ENCODE measurements at places on chromosomes 12 and 14.

DNA sequence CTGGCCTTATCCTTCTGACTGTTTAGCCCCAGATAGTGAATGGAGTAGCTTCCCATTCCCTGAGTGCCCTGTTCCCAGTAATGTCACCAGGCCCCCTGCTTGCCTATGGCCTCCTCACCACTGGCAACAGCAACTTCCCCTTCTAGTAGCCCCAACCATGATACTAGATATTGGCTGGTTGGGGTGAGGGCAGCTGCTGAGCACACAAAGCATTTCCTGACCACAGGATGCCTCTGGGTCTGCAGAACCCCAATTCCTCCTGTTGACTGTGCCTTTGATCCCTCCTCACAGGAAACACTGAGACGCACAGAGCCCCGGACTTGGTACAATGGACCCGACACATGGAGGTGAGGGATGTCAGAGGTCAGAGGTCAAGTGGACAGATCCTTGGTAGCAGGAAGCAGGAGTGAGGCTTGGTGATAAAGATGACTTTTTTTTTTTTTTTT is 597 bp downstream of the SOAT2 start:
- DNase-seq: no peak

DNA sequence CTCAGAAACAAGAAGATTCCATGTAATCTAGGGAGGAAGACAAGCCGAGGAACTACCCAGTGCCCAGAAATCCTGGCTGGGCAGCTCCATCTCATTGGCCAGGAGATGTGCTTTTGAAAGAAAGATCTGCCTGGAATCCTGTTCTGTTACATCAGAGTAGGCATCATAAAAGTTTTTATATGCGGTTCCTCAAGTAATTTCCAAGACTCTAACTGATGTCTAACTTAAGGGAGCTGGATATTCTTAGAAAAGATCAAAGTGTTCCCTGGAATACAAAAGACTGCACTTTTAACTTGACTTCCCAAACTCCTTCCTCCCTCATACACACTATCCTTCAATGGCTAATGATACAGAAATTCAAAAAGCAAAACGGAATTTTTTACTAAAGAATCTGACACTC is 16.3 kb downstream of the RHOJ start:
- no peak for DNase-seq

DNA sequence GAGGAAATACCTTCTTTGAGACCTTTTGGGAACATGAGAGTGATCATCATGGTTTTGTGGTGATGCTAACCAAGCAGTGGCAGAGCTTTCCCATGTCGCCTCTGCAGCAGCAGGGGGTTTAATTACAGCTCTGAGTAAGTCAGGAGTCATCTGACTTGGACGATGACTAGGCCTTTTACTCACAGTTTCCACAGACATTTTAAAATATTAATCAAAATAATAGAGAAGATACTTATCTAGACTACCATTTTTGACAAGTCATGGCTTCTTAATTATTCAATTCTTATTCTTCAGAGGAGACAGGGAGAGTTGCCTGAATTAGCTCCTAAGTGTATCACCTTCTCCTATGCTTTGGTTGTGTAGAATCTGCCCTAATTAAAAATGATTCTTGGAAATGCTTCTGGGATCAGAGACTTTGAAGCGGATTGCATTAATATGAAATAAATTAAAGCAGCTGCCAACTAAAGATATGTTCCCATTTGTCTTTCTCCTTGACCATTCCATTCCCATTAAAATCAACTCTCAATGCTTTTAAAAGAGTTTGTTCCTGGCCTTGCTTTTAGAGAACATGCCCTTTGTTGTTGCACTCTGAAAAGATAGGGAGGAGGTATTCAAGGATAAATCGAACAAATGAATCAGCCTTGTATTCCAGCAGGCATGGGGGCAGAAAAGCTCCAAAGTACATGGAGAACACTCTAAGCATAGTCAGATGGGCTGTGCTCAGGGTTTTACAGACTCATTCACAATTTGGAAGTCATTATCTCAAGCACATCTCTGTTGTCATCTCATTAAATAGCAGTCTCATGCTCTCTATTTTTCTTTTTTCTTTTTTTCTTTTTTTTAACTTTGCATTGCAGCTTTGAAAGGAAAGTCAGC is 7.7 kb upstream of the IFNG-AS1 start:
- no peak for DNase-seq

DNA sequence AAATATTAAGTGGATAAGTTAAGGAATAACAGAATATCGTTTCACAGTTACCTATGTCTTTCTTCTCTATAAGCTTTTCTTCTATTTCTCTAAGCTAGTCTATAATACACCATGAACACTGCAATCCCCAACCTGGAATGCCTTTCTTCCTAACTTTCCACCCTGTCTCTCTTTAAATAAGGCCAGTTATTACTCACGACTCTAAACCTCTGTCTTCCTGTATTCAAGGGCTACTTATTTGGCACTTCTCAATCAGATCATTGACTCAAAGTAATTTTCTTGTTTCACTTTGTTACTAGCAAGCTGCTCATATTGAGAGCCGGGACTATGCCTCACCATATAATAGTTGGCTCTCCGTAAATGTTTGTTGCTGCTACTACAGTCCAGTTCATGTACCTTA is 13.5 kb downstream of the FERMT2 start:
- DNase-seq: no peak

DNA sequence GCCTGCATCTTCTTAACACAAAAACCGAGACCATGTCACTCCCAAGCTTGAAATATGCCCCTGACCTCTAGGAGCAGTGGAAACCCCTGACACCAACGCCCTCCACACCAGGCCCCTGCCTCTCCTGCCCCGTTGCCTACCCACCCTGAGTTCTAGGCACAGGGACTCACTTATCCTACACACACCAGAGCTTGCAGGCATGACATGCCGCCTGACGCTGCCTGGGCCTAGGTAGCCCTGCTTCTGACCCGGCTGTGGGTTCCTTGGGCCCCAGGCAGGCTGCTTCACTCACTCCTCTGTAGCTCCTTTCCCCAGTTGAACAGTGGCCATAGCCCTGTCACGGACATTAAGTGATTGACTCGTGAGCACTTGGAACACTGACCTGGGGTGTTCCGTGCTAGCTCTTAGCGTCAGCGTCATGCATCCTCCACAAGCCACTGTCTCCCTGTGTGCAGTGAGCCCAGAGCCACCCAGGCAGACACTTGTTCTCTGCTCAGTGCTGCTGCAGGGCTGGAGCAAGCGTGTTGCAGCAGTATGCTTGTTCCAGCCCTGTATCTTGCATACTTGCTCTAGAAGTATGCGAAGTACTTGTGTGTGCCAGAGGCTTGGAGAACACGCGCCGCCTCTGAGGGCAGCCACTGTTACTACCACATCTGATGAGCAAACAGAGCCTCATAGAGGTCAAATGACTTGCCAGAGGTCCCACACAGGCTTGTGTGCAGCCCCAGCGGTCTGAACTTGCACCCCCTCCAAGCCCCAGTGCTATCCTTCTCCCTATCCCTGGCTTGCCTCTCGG is 15.6 kb downstream of the OTUB2 start:
- DNase-seq: no peak

GRCh38 chr12:51820526-51821439 is 27.7 kb downstream of the FIGNL2 start:
- DNase-seq: peak; percentile 67

DNA sequence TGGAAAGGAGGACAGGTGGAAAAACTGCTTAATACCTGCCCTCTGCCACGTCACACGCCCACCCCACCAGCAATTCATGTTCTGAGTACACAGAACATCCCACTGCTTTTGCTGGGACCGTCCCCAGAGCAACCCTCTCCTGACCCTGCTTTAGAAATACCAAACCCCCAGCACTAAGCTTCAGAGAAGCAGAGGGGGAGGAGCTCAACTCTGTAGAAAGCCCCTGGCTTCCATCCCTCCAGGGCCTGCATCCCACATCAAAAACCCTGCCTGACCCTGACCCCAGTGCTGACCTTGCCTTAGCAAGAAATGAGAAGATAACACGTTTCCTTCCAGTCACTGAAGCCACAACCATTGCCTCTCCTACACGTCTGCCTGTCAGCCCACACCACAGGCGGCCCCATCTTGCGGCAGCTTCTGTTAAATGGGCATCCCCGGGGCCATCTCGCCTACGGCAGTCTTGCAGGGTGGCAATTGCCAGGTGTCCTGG is 19.7 kb downstream of the VDR start:
- no peak for DNase-seq

GRCh38 chr12:67877727-67878126 is 111.5 kb upstream of the IFNG-AS1 start:
- peak; percentile 63 for DNase-seq

DNA sequence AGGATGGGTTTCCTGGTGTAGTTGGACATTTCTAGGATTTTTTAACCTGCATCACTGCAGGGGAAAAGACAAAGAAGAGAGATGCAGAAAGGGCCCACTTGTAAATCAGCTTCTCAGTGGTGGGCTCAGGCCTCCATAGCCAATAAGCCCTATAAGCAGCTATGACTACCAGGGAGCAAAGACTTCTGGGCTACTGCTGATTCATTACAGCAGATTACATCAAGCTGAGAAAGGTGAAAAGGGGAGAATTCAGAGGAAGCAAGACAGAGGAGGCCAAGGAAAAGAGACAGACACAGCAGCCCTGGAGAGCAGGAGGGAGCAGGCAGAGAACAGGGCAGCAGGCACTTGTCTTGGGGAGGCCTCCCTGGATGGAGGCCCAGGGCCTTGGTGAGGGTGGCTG is 95.2 kb downstream of the KCNA5 start:
- no peak for DNase-seq

- no peak for DNase-seq
Measured at GRCh38 chr12:46364777-46365580, 7.6 kb downstream of the SLC38A2 start.

DNA sequence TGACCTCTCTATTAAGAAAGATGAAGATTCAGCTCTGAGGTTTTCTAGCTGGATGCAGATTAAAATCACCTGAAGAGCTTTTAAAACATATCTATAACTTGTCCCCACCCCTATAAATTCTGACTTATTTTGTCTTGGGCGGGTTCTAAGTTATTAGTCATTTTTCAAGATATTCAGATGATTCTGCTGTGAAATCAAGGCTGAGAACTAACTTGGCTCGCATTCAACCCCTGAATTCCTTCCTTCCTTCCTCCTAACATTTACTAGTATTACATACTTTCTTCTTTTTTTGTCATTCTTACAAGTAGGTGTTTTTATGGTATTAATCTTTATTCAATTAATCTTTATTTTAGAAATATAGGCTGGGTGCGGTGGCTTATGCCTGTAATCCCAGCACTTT is 55.4 kb downstream of the SSPN start:
- DNase-seq: no peak

DNA sequence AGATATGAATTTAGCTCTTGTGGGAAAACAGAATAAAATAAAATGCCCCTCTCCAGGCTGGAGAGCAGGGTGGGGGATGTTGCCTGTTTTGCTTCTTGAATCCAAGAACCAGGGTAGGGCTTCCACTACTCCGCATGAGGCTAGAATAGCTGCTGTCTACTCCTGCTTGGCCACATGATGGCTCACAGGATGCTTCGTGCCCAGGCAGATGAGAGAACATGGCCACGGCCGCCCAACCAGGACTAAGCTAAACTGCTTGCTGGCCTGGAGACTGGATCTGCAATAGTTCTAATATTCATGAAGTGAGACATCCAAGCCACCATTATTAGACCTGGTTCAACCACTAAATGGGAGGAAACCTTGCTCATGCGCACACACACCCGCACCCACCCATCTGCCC is 122.2 kb upstream of the METAP2 start:
- no peak for DNase-seq

- DNase-seq: no peak
Measured at GRCh38 chr12:1828856-1829255, 8.5 kb downstream of the LRTM2 start.

- DNase-seq: no peak
Measured at GRCh38 chr12:80813820-80814219, 97.1 kb downstream of the MYF5 start.

DNA sequence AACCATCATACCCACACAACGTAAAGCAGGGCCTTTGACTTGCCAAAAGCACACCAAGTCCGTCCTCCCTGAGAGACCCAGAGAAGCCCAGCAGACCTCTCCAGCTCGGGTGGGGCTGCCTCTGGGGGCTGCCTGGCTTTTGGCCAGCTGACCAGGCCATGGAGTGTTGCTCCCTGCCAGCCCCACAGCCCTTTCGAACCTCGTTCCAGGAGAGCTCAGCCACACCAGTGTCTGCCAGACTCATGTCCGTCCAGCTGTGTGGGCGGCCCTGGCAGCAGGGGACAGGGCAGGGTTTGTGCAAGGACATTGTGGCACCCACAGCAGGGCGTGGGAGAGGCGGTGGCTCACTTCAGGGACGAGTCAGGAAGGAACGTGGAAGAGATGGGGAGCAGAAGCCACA is 22.6 kb upstream of the IRF2BPL start:
- no peak for DNase-seq

DNA sequence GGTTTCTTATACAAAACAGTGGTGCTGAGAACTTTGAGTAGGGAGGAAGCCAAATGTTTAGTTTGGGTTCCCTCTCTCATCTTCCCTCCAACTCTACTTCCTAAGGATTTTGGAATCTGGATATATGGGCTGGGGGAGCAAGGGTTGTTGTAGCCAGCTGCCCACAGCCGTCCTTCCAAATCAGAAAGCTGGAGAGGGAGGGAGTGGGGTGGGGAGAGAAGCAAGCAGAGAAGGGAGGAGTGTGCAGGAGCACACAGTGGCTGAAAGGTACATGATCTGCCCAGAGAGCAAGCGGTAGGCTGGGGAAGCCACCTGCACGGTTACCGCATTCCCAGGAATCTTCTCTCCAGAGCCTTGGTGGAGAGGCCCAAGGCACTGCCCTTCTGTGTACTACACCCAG is 52.7 kb downstream of the IRF2BPL start:
- no peak for DNase-seq

DNA sequence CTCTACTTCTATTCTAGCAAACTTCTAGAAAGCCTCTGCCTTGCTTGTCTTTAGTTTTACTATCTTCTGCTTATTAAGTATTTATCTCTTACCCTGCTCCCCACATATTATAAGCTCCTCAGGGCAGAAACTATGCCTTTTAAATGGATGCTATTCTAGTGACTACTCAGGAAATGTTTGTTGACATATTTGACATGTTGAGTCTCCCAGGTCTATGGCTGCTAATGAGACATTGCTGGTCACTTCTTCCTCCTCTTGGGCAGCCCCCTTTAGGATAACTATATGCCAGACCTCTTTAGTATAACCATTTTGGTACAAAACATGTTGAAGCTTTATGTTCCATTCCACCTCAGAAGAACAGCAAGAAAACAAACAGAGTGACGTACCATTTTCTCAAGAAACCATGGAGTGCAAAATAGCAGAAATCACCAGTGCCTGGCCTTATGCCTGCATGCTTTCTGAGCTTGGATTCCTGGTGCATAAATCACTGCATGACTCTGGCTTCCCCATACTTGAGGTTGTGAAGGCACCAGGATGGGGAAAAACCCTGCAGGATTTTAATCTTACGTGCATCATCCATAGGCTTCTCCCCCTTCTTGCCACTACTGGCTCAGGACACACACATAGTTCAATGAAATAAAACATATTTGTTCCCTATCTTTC is 202.6 kb downstream of the TMX1 start:
- DNase-seq: no peak

DNA sequence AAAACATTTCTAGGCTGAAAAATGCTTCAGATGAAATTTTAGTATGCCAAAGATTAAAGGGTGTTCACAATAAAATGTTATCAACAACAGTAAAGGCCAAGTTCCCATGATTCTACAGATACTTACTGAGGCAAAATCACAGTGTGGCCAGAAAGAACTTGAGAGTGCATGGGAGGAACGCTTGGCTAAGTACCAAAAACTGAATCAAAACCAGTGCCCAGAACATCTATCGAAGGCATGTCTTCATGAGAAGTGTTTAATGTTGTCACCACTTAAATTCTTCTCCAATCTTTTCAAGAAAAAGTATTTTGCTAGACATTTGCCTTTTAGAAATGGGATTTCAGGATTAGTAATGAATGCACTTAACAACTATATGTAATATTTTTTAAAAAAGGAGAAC is 41.5 kb downstream of the KIF21A start:
- DNase-seq: no peak

- DNase-seq: no peak
Measured at GRCh38 chr14:42353315-42353714, 746.6 kb downstream of the LRFN5 start.
